Neuronal stem cell (in vitro differentiated cells): ENCODE measurements at places on chromosomes 5 and 9.

DNA sequence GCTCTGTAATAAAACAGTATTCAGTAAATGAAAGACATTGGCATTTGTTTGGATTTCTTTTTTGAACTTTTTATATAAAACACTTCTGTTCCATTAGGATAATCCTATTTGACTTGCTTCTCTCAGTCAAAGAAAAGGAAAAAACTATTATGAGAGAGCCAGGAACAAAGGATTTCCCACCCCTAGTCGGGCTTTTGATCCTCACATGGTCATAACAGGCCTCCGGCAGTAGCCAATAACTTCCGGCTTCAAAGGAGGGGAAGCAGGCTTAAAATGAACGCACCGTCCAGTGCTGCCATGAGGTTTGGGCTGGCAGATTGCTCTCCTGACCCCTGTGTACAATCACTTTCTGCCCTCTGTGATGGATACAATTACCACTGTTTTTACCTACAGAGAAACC, 209.3 kb downstream of the ZNF608 start:
- H3K27me3 ChIP-seq, result no peaks in the 10 kb centered on the region
- H3K4me3 ChIP-seq, result no peak overlapping the region
- no peak for DNase-seq
- H3K4me1 ChIP-seq, result peaks cover 5% of the 10 kb centered on the region
- no peak overlapping the region for H3K27ac ChIP-seq

DNA sequence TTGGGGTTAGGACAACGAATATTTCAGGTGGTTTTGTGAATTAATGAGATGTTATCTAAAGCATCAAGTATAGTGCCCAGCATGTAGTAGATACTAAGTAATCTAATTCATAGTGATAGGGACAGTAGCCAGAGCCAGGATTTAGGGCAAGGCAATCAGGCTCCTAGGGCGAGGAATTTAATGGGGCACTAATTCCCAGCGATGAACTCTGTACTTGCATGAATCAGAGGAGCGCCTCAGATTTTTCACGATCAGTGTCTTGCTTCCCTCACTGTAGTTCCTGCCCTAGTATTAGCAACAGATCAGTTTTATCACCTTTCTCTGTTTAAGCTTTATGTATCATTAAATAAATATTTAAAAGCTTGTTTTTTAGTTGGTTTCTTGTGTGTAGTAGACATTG, 3.1 kb downstream of the AGGF1 start:
- no peak for DNase-seq
- H3K4me1 ChIP-seq, result peaks cover 3% of the 10 kb centered on the region
- H3K27me3 ChIP-seq, result no peaks in the 10 kb centered on the region
- no peak overlapping the region for H3K27ac ChIP-seq
- H3K4me3 ChIP-seq, result no peak overlapping the region

DNA sequence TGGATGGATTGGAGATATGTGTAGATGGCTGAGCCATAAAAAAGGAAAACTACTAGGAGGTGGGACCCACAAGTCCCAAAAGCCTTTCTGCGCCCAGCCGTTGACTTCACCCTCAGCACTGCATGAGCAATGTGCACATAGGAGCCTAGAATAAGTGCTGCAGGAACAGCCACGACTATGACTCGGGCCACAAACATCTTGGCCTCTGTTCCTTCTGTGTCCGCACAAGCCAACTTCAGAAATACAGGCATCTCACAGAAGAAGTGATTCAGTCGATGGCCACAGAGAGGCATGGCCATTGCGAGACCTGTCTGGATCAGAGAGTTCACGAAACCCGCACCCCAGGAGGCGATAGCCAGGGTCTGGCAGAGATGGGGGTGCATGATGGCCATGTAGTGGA, 587 bp downstream of the OR2Y1 start:
- no peaks in the 10 kb centered on the region for H3K4me1 ChIP-seq
- no peak overlapping the region for H3K27ac ChIP-seq
- H3K27me3 ChIP-seq, result no peaks in the 10 kb centered on the region
- H3K36me3 ChIP-seq, result no peaks in the 10 kb centered on the region
- DNase-seq, result no peak
- H3K4me3 ChIP-seq, result no peak overlapping the region

DNA sequence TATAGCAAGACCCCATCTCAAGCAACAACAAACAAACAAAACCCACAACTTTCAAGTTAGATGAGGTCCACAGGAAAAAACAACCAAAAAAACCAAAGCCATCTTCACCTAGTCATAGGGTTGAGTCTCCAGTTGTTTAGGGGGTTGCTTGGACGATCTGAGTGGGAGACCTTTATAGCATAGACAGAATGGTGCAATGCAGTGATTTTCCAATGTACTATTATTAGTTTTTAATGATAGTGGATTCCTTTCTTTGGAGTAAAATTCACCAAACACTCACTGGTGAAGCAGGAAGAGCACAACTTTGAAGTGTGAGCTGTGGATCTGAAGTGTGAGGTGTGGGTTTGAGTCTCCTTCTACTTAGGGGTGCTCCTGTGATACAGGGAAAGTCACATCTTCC, 67.0 kb upstream of the KLF9 start:
- peaks cover 11% of the 10 kb centered on the region for H3K4me1 ChIP-seq
- H3K4me3 ChIP-seq, result no peak overlapping the region
- H3K36me3 ChIP-seq, result no peaks in the 10 kb centered on the region

DNA sequence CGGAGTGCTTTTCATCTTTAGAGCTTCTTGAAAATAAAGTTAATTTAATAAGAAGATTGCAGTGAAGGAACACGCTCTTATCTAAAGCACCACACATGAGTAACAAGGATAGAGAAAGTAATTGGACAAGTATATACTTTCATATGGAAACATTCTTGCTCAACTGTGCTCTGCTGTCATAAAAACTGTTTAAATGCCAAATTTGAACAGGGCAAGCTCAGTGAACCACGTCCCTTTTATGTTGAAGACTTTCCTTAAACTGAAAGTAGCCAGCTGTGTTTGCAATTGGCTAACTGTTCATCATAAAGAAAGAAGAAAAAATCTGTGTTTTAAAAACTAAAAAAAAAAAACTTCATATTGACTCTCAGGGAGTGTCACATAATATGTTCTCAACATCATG, 1610.7 kb upstream of the C9orf72 start:
- H3K36me3 ChIP-seq, result no peaks in the 10 kb centered on the region
- H3K27me3 ChIP-seq, result no peaks in the 10 kb centered on the region
- H3K4me3 ChIP-seq, result no peak overlapping the region
- no peak for DNase-seq
- H3K27ac ChIP-seq, result no peak overlapping the region

GRCh38 chr9:88722753-88723152, 187.8 kb downstream of the NXNL2 start:
- DNase-seq, result no peak

DNA sequence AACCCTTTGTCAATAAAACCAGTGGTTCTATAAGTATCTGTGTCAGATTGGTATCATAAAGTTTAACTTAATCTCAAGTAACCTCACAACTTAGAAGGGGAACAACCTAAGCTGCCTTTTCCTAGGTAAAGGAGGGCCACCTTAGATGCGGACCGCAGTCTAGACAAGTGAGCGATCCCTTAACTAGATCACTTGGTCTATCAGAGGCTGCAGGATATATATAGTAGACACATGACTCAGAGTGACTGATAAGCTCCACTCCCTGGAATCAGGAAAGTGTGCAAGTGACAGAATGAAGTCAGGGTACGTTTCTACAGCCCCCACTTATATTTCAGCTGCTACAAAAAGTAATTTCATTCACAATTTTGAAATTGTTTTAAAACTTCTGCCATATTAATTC, 7.4 kb downstream of the REEP5 start:
- no peaks in the 10 kb centered on the region for H3K27me3 ChIP-seq
- no peak for DNase-seq
- H3K27ac ChIP-seq, result no peak overlapping the region
- H3K4me1 ChIP-seq, result no peaks in the 10 kb centered on the region

DNA sequence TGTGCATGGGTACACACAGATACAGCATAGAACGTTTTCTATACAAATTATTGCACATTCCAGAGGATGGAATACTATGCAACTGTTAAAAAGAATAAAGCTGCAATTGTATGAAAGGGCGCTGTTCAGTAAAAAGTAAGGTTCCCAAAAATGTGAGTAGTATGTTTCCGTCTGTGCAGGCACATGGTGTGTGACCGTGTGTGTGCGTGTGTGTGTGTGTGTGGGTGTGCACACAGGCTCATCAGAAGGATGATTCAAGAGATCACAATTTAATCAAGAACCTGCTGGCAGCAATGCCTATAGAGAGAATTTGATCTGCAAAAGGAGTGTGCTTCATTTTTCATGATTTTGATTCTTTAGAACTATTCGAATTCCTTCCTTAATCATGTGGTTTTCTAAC, 76.3 kb downstream of the SEMA4D start:
- H3K4me3 ChIP-seq, result no peak overlapping the region
- H3K27ac ChIP-seq, result no peak overlapping the region
- H3K36me3 ChIP-seq, result no peaks in the 10 kb centered on the region
- H3K27me3 ChIP-seq, result no peaks in the 10 kb centered on the region
- peaks cover 2% of the 10 kb centered on the region for H3K4me1 ChIP-seq
- DNase-seq, result no peak

DNA sequence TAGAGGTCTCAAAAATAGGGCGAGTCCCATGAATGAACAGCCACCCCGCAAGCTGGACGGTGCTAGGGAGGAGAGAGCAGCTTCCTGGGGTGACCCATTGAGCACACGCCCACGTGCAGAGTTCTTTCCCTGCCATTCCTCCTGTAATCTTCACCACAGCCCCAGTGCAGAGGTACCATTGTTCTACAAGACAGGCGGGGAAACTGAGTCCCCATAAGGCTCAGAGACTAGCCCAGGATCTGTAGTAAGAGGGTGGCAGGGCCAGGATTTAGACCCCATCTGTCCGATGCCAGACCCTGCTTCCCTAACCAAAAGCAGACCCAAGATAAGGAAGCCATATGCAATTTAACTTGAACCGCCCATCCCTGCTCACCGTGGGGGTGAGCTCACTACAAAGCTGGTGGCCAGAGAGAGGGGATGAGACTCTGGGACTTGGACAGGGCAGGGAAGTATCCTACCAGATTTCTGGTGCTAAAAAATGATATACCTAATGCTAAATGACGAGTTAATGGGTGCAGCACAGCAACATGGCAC, 36.7 kb upstream of the ORM1 start:
- no peak overlapping the region for H3K27ac ChIP-seq
- no peaks in the 10 kb centered on the region for H3K27me3 ChIP-seq
- DNase-seq, result no peak
- H3K36me3 ChIP-seq, result peaks cover 5% of the 10 kb centered on the region
- peak overlapping the region; percentile 14 for H3K4me3 ChIP-seq
- H3K4me1 ChIP-seq, result peaks cover 15% of the 10 kb centered on the region

- no peak overlapping the region for H3K27ac ChIP-seq
- H3K27me3 ChIP-seq, result no peaks in the 10 kb centered on the region
- H3K36me3 ChIP-seq, result peaks cover 3% of the 10 kb centered on the region
- no peak for DNase-seq
- no peak overlapping the region for H3K4me3 ChIP-seq
- peaks cover 22% of the 10 kb centered on the region for H3K4me1 ChIP-seq
Observed at GRCh38 chr5:139131465-139131864, 66.7 kb downstream of the SIL1 start.

- no peak overlapping the region for H3K4me3 ChIP-seq
- H3K27ac ChIP-seq, result no peak overlapping the region
- no peaks in the 10 kb centered on the region for H3K27me3 ChIP-seq
Observed at GRCh38 chr5:137400571-137400970, 98.6 kb downstream of the SPOCK1 start.

GRCh38 chr5:173771121-173771724, 116.9 kb upstream of the CPEB4 start:
- H3K4me1 ChIP-seq, result peaks cover 7% of the 10 kb centered on the region
- peaks cover 3% of the 10 kb centered on the region for H3K27me3 ChIP-seq
- no peak overlapping the region for H3K27ac ChIP-seq
- H3K4me3 ChIP-seq, result no peak overlapping the region
- no peak for DNase-seq

DNA sequence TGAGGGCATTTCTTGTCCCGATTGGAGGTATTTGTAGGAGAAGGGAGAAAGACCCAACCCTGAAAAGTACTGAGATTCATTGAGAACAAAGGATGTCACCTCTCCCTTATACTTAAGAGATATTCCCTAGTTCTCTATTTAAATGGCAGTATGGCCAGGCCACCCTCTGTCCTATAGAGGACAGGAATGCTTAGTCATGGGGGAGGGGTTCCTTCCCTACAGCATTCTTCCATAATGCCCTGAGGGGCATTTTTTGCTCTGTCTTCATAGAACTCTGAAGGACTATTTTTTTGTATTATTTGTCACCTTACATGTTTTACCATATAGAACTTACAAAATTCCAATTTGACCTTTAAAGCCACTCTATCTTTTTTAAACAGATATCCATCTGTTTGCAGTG, 176.3 kb downstream of the TMEM161B start:
- H3K4me1 ChIP-seq, result peaks cover 44% of the 10 kb centered on the region
- H3K4me3 ChIP-seq, result no peak overlapping the region
- DNase-seq, result no peak
- no peaks in the 10 kb centered on the region for H3K27me3 ChIP-seq
